ENCODE measurements at places on chromosomes 12 and 14.
A peak's percentile ranks its signal among the peaks of the same experiment; 100 is the strongest.

DNA sequence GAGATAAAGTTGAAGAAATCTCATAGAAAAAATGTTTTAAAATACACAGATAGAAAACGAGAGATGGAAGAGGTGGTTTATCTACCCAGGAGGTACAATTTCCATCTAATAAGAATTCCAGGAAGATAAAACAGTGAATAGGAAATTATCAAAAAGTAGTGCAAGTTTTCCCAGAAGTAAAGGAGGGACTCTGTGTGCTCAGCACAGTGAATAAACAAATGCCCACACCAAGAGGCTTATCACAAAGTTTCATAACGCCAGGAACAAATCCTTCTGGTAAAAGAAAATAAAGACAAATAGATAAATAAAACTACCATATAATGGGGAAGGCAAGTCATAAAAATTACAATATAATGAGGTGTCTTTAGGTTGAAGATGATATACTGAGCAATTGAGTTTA is 179.0 kb downstream of the SLC41A2 start:
- no peak for DNase-seq

- DNase-seq = peak; percentile 84
These were observed at the start of gene ITGA5 for GRCh38 chr12:54419088-54419887. ITGA5 (minus strand) TSS chr12:54419266; CDS start chr12:54419198, 68 bp downstream.

GRCh38 chr12:66482351-66483203 is 180.3 kb downstream of the HELB start:
- DNase-seq = no peak

DNA sequence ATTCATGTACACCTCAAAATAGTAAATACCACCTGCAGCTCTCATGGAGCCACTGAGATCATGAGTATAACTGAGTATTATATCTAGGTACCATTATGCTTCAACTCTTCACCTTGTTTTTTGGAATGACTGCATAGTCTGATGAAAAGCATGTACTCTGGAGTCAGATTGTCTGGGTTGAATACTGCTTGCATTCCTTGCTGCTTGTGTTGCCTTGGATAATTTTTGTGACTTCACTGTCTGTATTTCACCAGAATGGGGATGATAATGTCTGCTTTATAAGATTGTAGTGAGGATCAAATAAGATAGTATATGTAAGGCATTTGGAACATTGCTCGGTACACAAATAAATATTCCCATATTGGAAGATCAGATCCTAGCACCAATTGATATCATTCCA is 54.2 kb downstream of the SUSD6 start:
- DNase-seq = peak; percentile 29

GRCh38 chr12:13435235-13435933 is 238.9 kb downstream of the EMP1 start:
- DNase-seq = peak; percentile 79

GRCh38 chr12:132520421-132521199 is 30.7 kb downstream of the FBRSL1 start:
- DNase-seq = no peak

DNA sequence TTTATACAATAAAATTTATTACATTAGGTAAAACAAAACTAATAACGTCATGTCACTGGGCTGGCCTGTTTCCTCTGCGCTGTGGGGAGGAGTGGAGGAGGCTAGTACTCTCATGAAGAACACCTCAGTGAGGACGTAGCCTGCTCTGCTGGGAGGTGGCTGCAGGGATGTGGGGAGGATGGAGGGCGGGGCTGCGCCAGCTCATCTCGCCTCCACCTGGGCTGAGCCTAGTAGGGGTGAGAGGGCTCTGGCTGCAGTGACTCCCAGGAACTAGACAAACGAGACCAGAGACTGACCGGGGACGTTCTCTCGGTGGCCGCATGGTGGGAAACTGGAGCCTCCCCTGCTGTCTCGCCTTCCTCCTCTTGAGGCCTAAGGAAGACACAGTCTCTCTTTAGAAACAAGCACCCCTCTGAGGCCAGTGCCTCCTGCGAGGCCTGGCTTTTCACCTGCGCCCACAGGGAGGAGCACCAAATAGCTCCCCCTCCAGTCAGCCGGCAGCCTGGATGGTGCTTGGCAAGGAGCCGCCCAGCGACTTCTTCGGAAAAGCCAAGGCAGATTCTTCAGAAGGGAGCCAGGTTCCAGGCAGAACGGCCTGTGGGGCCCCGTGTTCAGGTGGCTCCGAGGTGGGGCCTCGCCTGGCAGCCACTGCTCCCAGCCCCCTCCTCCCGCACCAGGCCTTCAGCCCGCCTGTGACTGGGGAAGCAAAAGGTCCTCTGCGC is 62.4 kb downstream of the PLEKHG3 start:
- DNase-seq = no peak

- DNase-seq = peak; percentile 82
These were observed 2.4 kb downstream of the IL26 start for GRCh38 chr12:68223067-68223747.

DNA sequence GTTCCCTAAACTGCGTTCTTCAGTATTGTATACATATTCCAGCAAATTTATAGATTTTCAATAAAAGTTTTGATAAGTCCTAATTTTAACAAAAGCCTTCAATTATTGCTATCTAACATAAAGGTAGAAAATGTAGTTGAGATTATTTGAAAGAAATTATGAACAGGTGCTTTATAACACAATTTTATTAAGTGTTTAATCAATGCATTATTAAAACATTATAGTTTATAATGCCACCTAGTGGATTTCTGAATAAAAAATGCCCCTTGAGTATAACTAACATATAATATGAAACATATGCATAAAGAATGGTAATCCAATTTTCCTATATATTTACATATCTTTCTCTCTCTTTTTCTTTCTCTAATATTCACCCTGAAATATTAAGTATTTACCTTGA is 515.3 kb downstream of the SLC6A15 start:
- DNase-seq = peak; percentile 13

- DNase-seq = no peak
These were observed 121.4 kb downstream of the SLCO1B3 start for GRCh38 chr12:20931894-20932293.

- DNase-seq = peak; percentile 42
These were observed 113.0 kb downstream of the MED13L start for GRCh38 chr12:116164250-116165035.

- DNase-seq = no peak
These were observed 5.8 kb upstream of the SLC48A1 start for GRCh38 chr12:47767216-47767724.

- peak; percentile 28 for DNase-seq
These were observed 908 bp upstream of the CDKL1 start for GRCh38 chr14:50397390-50398188.

DNA sequence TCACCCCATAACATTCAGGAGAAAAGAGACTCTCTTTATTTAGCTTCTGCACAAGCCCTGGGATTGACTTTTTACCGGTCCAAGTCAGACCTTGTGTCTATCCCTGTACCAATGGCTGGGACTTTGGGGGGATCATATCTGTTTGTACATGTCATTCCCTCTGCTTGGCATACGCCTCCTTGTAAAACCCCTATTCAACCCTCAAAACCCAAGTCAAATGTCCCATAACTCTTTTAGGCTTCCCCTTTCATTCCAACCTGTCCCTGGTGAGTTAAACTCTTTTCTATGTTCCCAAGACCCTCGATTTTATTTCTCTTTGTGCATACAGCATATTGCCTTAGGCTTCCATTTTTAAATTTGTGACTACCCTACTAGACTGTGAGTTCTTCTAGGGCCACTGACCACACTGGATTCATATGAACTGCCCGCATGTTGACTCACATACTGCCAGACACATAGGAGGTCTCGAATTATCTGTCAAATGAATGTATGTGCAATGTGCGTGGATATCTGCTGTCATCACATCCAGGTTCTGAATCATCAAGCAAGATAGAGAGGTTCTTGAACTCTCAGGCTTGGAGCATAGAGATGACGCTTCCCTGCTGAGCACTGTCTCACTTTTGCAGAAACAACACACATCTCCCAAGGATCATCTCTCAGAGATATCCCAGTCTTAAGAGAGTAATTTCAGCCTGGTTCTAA is 548.6 kb upstream of the TBX3 start:
- peak; percentile 92 for DNase-seq

- DNase-seq = peak; percentile 11
These were observed 1.3 kb downstream of the ARID4A start for GRCh38 chr14:58299401-58300330.

GRCh38 chr12:75773377-75773776 is 258.2 kb downstream of the PHLDA1 start:
- no peak for DNase-seq

DNA sequence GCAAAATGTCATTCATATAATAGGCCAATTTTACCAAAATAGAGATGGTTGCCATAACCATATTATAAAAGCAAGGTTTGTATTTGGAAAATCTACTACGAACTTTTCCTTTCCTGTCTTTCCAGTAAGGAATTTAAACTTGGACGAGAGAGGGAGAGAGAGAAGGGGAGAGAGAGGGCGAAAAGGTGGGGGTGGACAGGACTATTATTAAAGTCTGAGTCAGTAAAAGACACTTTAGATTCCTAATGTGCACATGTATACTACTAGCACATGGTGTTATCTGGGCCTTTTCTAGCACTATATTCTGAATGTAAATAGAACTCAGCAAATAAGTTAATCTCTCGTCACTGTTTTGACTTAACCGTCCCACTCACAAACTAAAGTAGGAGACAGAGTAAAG is 30.4 kb upstream of the FBLN5 start:
- no peak for DNase-seq

DNA sequence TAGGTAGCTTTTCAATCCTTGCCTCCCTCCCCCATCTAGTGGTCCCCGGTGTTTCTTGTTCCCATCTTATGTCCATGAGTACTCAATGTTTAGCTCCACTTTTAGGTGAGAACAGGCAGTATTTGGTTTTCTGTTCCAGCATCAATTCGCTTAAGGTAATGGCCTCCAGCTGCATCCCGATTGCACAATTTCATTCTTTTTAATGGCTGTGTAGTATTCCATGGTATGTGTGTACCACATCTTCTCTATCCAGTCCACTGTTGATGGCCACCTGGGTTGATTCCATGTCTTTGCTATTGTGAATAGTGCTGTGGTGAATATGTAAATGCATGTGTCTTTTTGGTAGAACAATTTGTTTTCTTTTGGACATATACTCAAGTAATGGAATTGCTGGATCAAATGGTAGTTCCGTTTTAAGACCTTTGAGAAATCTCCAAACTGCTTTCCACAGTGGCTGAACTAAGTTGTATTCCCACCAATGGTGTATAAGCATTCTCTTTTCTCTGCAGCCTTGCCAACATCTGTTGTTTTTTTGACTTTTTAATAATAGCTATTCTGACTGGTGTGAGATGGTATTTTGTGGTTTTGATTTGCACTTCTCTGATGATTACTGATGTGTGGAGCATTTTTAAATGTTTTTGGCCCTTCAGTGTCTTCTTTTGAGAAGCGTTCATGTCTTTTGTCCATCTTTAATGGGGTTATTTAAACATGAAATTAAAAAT is 34.2 kb upstream of the ASPG start:
- no peak for DNase-seq

Measured in fibroblast of skin of back (primary cell).